Stimulated activated CD8-positive, alpha-beta memory T cell treated with anti-CD3 and anti-CD28 coated beads, Interleukin-12 subunit alpha, Interleukin-12 subunit beta, amount 100 ng/mL, for 1 hour (primary cell): ENCODE measurements at places on chromosomes 4 and X.

- DNase-seq: no peak
These were observed 162.4 kb upstream of the GPRIN3 start for GRCh38 chr4:89469930-89470375.

GRCh38 chrX:110228453-110228852 is 89.4 kb downstream of the AMMECR1 start:
- no peak for DNase-seq

GRCh38 chrX:69305333-69306062 is 140.2 kb upstream of the PJA1 start:
- no peak for DNase-seq

- no peak for DNase-seq
These were observed 39.7 kb upstream of the CXorf51A start for GRCh38 chrX:146854281-146854680.

DNA sequence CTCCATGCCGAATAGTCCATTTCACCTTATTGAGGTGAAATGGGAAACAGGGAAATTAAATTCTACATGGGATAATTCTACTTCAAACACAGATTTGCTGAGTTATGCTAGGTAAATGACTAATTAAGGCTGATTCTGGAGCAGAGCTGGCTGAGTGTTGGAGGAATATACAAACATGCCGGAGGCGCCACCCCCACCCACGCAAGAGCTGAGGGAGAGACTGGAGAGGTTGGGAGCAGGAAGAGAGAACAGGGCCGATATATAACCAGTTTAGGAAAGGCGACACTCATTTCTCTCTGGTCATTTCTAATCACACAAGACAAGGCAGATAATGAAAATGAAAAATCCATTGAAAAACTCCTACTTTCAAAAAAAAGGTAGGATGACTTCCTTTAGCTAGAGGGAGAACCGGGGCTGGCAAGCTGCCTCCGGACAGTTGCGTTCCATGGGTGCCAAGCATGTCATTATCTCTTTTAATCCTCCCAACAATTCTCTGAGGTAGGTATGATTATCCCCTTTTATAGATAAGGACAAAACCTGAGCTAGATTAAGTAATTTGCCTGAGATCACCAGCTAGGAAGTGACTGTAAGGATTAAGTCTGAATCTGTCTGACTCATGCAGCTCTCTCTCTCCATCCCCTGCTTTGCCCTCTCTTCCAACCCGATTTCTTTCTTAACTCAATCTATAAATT is 27.6 kb upstream of the CFAP299 start:
- DNase-seq: no peak

DNA sequence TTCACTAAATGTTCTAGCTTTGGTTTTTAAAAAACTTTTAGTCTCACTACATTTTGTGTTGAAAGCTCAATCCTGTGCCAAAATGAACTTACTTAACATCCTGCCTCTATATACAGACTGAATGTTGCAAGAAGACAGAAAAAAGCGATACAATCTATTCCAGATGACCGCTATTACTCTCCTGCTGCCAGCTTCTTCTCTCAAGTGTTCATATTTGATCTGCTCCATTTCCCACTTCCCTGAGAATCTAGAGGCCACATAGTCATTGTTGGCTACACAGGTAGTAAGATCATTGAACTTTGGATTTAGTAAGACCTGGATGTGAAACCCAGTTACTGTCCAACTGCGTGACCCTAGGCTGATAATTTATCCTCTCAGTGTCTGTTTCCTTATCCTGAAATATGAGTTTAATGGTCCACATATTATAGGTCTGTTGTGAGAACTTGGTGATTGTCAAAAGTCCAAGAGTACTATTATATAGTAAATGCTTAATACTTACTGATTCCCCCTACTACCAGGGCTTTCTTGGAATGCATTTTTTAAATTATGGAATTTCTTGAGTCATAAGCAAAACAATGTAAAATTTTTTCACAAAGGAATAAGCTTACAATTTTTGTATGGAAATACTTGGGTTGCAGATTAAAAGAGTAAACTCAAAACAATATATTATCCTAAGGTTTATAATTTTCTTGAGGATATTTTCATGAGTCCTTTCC is 976.8 kb upstream of the ADGRL3 start:
- no peak for DNase-seq

- DNase-seq: no peak
These were observed 80.4 kb downstream of the REELD1 start for GRCh38 chr4:146294776-146295175.
